ENCODE measurements at places on chromosomes 7 and 10.

DNA sequence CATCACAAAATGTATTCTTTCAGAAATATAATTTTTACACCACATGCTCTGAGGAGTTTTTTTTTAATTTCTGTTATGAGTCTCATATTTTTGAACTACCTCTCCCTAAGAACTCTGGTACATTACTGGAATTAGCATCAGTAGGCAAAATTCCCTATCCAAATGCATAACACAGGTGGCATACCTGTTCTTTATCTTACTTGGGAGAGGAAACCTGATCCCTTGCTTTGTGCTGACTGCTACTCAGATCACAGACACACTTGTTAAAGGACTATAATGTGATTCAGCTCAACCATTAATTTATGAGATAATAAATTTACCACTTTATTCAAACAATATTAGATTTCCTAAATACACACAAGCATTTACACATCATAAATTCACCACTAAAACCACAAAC is 617.2 kb downstream of the GRM8 start:
- no peak for DNase-seq

GRCh38 chr7:73871163-73872011 is 10.4 kb downstream of the TMEM270 start:
- no peak for DNase-seq

- DNase-seq = no peak
These were observed 18.5 kb upstream of the PTPRN2 start for GRCh38 chr7:158606129-158606528.

DNA sequence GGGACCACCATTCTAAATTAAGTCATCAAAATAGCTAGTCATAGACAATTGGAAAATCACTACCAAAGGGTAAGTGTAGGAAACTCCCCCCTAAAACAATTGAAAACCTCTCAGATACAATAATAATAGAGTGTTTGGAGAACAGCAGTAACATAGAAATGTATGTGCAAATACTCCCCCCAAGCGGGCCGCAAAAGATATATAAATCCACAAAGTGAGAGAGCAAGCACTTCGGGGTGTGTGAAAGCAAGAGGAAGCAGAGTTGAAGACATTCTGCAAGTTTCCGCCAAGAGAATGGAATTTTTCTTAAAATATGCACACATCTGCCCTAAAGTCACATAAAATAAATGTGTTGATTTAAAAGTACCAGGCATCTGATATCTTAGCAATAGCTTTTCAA is 33.3 kb downstream of the CHCHD3 start:
- DNase-seq = no peak

- no peak for DNase-seq
These were observed 65.6 kb downstream of the SLC29A4 start for GRCh38 chr7:5348134-5349004.

DNA sequence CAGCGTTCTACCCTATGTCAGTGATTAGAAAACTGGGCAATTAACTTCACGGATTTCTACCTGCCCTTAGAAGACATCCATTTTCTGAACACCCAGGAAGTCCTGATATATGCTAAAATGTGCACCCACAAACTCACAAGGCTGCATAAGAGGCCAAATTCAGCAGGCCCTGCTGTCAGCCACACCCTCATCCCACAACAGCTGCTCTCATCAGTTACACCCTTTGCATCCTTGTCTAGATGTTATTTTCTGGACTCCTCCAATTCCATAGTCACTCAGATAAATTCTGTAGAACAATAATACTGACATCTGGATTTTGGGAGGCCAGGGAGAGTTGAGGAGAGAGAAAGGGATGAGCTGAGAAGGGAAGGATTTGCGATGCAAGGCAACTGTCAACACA is 208.9 kb downstream of the TAX1BP1 start:
- DNase-seq = no peak

GRCh38 chr10:29174389-29174788 is 114.5 kb upstream of the LYZL1 start:
- no peak for DNase-seq

GRCh38 chr10:33120700-33121099 is 162.7 kb upstream of the ITGB1 start:
- DNase-seq = peak; percentile 78

DNA sequence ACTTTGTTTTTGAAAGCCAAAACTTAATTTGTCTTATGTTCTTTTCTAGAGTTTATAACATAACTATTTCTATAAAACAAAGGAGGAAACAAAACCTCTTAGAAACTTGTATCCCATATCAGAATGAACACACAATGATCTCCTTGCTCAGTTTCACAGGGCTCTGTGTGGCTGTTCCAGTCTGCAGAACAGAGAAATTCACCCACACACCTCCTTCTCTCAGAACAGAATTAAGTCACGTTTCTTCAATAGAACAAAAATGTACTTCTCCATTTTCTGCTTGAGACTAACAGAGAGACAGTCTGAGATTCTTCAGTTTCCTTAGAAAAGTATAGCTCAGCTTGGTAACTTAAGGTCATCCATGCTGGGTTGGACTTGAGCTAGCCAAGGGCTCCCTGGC is 15.8 kb upstream of the DOCK1 start:
- DNase-seq = no peak

DNA sequence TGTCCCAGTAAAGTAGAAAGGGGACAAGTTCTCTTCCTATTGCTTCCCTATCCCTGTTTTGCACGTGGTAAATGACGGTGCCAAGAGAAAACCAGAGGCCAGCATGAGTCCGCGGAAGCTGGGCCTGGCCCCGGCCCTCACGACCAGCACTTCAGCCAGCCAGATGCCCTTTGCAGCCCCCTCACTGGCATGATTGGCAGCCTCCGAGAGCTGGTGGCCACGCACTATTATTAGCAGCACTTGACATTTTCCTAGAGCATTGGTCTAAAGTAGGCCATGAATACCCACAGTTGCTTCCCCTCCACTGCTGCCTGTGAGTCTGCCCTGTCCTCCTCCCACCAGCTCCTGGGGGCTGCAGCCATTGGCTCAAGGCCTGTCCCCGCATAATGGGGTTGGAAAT is 369.1 kb downstream of the PLXNA4 start:
- no peak for DNase-seq

DNA sequence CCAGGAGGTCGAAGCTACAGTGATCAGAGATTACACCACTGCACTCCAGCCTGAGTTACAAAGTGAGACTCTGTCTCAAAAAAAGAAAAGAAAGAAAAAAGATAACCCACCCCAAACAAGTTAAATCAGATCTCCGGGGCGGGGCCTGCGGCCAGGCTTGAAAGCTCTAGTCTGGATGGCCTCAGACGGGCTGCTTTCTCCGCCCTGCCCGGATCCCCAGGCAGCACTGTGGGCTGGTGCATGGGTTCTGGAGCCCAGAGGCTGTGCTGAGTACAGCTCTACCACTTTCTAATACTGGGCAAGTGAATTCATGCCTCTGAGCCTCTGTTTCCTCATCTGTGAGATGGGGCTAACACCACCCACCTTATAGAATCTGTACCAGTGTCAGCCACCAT is 83.7 kb downstream of the ZMIZ1 start:
- DNase-seq = no peak

GRCh38 chr7:111266613-111267012 is 175.7 kb downstream of the LRRN3 start:
- no peak for DNase-seq

- no peak for DNase-seq
These were observed 6.8 kb upstream of the MSMB start for GRCh38 chr10:46052791-46053375.

DNA sequence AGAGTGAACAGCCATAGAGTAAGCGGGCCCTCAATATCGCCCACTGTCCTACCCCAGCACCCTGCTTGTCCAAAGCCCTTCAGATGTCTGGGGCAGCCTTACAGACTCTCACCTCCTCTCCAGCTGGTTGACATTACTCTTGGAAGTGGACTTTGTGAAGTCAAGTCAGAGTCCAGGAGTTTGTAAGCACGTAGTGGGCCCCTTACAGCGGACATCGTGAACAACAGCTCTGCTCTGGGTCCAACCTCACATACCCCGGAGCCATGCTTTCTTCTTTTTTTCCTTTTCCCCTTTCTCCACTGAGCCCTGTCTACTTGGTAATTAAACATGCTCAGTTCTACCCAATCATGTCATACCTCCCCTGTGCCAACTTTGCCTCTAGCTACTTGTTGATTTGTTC is 17.5 kb downstream of the HNRNPF start:
- DNase-seq = no peak

- no peak for DNase-seq
These were observed 29.5 kb downstream of the FOXK1 start for GRCh38 chr7:4711634-4712033.

- DNase-seq = no peak
These were observed 94.3 kb downstream of the UBE2H start for GRCh38 chr7:129858490-129858889.

- no peak for DNase-seq
These were observed 22.7 kb downstream of the MYOF start for GRCh38 chr10:93459466-93459865.

DNA sequence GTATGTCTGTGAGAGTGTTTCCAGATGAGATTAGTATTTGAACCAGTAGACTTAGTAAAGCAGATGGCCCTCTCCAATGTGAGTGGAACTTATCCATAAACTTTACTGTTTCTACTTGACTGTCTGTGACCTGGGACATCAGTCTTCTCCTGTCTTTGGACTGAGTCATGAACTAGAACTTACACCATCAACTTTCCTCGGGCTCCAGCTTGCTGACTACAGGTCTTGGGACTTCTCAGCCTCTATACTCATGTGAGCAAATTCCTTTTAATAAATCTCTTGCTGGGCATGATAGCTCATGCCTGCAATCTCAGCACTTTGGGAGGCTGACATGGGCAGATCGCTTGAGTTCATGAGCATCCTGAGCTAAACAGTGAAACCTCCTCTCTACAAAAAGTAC is 25.7 kb upstream of the WAPL start:
- no peak for DNase-seq

DNA sequence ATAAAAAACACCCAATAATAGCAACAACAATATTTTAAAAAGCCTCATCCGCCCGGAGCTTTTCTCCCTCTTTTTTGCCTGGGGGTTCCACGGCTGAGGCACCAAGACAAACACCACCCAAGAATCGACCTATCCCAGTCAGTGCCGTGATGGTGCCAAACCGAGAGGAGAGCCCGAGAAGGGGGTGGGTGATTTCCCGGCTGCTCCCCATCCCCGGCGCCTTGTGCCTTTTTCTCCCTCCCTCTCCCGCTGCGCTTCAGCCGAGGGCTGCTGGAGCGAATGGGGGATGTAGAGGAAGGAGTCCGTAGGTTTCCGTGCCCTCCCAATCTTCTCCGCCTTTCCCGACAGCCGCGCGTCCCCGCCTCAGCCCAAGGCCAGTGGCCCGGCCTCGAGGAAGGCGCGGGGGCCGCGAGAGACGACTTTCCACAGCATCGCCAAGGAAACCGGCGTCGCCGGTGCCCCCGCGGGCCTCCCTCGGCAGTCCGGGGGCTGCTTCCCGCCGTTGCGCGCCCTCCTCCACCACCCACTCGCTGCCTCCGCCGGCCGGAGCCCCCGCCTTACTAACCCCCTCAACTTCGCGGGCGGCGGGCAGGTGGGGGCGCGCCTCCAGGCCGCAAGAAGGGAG is 1.3 kb downstream of the EGR2 start:
- no peak for DNase-seq

DNA sequence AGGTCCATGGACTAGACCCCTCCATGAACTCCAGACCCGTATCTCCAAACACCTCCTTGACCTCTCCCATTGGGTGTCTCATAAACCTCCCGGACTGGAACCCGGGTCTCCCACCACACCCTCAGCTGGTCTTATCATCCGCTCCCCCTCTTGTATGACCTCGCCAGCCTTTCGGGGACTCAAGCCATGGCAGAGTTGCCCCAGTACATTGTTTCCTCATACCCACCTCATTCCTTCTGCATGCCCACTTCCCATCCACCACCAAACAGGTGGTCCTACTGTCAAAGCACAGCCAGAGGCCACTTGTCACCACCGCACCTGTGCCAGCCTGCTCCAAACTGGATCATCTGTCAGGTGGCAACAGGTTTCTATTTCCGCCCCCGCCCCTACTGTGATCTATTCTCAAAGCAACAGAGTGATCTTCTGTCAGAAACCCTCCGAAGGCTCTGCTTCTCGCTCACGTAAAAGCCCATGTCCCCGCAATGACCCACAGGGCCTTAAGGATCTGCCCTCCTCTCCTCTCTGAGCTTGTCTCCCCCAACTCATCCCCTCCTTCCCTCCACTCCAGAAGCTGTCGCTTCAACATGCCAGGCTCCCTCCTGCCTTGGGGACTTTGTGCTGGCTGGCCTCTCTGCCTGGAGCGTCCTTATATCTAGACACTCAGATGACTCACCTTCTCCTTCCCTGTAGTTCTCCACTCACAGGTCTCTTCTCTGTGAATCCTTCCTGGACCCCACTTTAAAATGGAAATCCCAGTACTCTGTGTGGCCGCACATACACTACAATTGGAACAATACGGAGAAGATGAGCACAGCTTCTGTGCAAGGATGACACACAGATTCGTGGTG is 22.8 kb upstream of the PRKAG2 start:
- no peak for DNase-seq

DNA sequence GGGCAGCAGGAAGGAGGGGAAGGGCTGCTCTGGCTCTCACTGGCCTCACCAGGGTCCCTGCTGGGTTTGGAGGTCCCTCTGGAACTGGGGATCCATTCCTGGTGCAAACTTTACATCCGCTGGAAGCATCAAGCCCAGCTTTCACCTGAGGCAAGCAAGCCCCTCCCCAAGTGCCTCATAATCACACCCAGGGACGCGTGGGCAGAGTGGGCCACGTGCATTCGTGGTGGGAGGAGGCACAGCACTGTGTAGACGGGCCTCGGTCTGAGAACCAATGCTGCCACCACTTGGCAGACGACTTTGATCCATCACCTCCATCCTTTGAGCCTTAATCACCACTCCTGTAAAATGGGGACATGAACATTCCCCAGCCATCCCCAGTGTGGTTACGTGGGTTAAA is 74.1 kb downstream of the VWA2 start:
- DNase-seq = no peak

GRCh38 chr7:66015440-66016130 is 33.6 kb upstream of the GUSB start:
- DNase-seq = no peak

GRCh38 chr10:84693006-84693405 is 364.6 kb downstream of the CCSER2 start:
- DNase-seq = no peak

DNA sequence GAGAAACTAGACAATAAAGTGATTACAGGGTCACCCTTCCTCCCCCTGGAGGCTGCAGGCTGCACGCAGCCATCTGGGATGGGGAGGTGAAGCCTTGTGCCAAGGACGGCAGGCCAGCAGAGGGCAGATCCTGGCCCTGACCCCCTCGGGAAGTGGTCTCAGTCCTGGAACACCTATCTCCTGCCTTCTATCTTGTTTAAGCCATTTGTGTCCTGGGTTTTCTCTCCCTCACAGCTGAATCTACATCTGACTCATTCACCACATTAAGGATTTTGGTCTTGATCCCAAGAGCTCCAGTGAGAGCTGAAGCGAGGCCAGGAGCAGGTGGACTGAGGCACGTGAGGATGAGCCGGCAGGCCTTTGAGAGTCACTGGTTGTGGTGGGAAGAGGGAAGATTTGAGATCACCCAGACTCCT is 16.4 kb upstream of the PARP12 start:
- no peak for DNase-seq
